ENCODE measurements at places on chromosomes 11 and 22.

- peak; percentile 37 for DNase-seq
Observed at GRCh38 chr11:17739945-17740338, 5.4 kb downstream of the KCNC1 start.

- DNase-seq, result peak; percentile 55
Observed at GRCh38 chr11:123056835-123057491, 5.0 kb downstream of the HSPA8 start.

- DNase-seq, result no peak
Observed at GRCh38 chr11:863910-864827, 21.5 kb downstream of the TSPAN4 start.

- no peak for DNase-seq
Observed at GRCh38 chr22:42785706-42786499, 65.2 kb upstream of the A4GALT start.

DNA sequence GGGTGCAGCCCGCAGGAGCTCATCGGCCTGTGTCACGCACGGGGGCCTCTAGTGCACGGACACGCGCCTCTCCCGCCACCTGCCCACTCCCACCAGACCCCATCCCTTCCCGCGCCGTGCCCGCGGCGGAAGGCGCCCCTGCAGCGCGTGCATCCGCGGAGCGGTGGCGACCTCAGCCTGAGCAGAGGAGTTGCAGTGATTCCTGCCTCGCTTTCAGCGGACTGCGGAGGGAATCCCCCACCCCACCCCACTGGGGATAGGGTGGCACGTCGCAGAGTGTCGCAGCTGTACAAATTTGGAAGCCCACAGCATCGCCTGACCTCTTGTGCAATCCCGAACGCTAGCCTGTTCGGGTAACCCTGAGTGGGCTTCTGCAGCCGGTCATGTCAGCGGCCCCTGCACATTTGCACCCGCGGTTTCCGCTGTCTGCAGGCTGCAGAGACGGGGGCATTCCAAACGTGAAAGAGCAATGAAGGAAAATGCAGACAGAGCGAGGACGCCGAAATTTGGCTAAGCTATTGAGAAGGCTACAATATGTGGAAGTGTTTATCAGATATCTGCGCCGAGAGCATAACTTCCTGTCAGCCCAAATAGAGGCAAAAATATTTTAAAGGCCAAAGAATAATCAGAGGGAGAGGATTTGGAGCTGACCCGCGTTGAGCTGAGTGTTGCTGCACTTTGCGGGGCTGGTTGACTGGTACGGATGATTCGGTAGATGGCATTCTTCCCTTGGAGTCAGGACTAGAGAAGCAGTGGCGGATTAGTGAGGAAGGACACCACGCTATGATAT lies 617 bp upstream of the ARHGAP20 start:
- peak; percentile 83 for DNase-seq

DNA sequence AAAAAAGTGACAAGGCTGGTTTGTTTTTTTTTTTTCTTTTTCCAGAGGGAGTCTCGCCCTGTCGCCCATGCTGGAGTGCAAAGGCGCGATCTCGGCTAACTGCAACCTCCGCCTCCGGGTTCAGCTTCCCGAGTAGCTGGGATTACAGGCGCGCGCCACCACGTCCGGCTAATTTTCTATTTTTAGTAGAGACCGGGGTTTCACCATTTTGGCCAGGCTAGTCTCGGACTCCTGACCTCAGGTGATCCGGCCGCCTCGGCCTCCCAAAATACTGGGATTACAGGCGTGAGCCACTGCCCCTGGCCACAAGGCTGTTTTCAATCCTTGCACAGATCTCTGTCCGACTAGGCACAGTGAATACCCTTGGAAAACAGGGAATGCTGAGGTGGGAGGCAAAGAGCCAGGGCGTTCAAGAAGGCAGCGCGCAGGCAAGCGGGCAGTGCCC lies 566 bp downstream of the ATP6V1E1 start:
- DNase-seq, result no peak

DNA sequence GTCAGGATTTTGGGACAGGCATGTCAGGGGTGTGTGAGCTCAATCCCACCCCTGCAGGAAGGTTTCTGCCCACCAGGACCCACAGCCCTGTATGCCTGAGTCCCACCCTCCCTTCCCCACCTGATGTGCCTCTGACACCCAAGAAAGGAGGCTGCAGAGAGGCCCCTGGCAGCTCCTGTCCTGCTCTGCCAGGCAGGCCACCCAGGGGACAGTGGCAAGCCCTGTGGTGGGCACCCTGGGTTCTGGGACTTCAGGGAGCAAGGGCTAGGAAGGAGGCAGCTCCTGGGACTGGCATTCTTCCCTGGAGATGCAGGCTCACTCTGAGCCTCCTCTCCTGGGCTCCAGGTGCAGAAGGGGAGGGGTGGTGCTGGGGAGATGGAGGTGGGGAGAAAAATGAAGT lies 234.5 kb upstream of the B3GAT1 start:
- DNase-seq, result no peak
